ENCODE measurements at places on chromosomes 7 and 10. TPM values are rescaled to one million over a fixed set of nuclear protein-coding genes. Genes with fewer than 3 reads are reported as not detected.

Gene ATG9B
- total RNA-seq: 6.3 TPM

Gene TACR2
- total RNA-seq: not detected

Gene GRM8
- not detected for total RNA-seq

Gene NAT16
- total RNA-seq: not detected

Gene SPDYE3
- not detected for total RNA-seq

Gene FOXP2
- not detected for total RNA-seq

Gene NET1
- total RNA-seq: 29.9 TPM

Gene DENND2A
- not detected for total RNA-seq

Gene AMPH
- not detected for total RNA-seq
